ENCODE measurements at places on chromosomes 11 and 22.
A peak's percentile ranks its signal among the peaks of the same experiment; 100 is the strongest.

DNA sequence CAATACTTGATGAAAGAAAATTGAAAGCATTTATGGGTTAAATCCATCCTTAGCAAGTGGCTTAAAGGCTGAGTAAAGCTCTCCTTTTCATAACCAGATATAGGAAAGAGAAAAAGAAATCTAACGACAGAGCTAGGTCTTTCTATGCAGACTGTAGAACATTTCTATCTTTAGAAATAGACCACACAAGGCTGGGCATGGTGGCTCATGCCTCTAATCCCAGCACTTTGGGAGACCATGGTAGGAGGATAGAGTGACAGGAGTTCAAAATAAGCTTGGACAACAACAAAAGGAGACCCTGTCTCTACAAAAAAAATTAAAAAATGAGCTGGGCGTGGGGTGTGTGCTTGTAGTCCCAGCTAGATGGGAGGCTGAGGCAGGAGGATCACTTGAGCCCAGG is 90.7 kb downstream of the APOL5 start:
- DNase-seq = no peak

DNA sequence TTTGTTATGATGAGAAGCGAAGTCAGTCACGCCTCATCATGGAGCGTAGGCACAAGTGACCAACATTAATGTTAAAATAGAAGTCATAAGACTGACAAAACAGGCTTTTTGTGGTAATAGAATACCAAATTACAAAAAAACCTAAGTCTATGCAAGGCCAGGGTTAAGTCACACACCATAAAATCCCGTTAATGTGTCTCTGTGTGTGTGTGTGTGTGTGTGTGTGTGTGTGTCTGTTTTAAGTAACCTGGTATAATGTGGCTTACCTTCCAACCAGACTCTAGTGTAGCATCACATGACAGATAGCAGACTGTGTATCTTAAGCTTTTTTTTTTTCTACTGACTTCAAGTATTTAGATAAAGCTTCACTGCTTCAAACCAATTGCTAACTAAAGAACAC is 38.0 kb downstream of the C11orf71 start:
- no peak for DNase-seq

GRCh38 chr22:43530349-43531201 is 118.8 kb downstream of the MPPED1 start:
- no peak for DNase-seq

DNA sequence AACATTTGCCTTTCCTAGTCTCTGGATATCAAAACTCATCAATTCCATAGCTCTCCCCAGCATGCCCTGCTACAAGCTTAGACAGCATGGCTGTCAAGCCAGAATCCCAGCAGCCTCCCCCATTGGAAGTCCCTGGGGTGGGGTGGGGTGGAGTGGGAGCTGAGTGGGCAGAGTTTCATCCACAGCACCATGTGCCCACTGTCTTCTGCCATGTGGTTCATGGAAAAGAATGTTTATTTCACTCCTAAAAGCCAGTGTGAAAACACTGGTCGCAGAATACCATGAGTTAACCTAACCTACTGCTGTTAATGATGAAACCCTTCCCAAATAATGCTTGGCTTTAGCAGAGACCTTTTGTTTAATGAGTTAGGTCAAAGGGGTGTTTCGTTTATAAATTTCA is 80.2 kb upstream of the KIRREL3 start:
- no peak for DNase-seq

DNA sequence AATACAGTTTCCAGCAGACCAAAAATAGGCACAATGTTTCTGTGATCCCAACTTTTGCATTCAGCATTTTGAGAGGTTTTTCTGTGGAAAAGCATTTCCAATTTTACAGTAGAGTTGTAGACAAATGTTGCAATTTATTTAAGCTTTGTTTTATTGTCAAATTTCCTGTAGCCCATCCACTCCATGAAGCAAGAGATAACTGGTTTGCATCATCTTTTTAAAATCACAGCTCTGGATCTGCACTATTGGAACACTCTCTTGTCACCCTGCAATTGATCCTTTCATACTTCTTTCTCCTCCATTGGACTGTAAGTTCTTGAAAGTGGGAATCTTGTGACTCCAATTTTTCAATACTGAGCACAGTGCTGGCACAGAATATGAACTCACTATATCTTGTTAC is 86.0 kb downstream of the MAML2 start:
- DNase-seq = no peak

DNA sequence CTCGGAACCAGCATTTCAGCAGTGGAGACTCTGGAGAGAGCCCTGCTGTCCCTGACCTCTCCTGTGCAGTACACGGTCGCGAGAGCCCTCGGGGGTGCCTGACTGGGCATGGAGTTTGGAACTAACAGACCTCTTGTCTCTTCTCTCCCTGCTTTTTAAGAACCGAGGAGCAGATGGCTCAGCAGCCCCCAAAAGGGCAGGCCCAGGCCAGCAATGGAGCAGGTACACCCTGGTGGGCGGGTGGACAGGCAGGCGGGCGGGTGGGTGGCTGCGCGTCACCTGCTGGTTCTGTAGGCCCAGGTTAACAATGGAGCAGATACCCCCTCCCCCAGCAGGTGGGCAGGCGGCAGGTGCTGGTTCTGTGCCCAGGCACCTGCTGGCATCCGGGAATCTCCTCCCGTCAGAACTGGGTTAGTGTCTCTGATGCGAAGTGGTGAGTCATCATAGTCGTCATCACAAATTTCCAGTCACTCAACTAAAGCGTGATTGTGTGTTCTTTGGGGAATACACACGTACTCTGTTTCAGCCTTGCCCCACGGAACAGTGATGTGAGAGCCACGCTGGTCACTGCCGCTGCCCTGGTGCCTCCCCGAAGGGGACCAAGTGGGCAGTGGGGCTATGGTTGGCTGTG is 41.1 kb downstream of the GRAMD4 start:
- DNase-seq = peak; percentile 79

DNA sequence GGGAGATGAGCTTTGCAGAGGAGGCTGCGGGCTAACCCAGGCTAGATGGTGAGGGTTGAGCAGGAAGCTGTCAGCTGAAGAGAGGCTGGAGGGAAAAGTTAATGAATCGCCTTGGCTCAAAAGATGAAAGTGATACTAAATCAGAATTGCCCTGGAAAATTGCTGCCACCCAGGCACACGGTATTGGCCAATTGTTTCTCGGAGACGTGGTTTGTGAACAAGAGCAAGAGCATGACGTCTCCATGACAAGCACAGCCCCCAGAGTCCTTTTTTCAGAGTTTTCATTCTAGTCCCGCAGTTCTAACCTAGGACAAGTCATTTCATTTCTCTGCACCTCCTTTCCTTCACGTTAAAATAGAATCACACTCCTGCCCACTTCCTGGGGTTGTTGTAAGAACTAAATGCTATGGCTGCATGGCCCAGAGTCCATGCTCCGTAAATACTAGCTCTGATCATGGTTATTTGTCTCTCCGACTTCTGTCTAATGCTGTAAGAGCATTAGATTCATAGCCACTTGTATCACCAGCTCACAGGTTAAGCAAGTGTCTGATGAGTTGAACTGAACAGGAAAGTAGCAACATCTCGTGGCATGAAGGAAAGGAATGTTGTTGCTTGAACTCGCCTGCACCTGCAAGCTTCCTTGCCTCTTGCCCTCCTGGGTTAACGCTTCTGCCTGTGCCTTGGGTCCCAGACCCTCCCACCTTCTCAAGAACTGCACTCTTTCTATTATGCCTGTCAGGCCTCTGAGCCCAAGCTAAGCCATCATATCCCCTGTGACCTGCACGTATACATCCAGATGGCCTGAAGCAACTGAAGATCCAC is 33.8 kb upstream of the NUP50 start:
- DNase-seq = no peak

GRCh38 chr22:19637408-19638281 is 76.7 kb upstream of the SEPTIN5 start:
- no peak for DNase-seq

- DNase-seq = no peak
These were observed 40.7 kb downstream of the LMO1 start for GRCh38 chr11:8222820-8223512.

DNA sequence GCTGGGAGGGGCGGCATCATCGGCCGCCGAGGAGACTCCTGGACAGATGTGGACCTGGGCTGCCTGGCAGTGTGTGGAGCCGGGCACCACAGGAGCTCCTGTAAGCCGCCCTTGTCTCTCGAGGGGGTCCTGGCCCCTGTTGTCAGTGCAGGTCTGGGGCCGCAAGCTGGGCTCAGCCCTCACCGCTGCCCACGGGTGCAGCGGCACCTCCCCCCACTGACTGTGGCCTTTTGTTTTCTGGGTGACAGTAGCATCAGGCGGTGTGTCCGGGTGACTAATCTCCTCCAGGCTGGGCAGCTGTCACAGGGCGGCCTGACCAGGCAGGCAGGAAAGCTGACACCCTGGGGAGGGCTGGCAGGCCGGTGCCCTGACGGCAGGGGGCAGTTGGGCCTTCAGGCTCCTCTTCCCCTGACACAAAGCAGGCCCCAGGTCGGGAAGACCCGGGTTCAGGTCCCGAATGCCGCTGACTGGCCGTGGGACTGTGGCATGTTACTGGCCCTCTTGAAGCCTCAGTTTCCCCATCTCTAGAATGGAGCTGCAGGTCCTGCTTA is 16.3 kb downstream of the DGKZ start:
- peak; percentile 14 for DNase-seq

- DNase-seq = no peak
These were observed 82.9 kb downstream of the OSBP2 start for GRCh38 chr22:30777587-30777986.

- no peak for DNase-seq
These were observed 59.3 kb downstream of the CD82 start for GRCh38 chr11:44624761-44625221.

- no peak for DNase-seq
These were observed 324.6 kb downstream of the CADM1 start for GRCh38 chr11:115179636-115180035.

- no peak for DNase-seq
These were observed 314.2 kb upstream of the SORL1-AS1 start for GRCh38 chr11:121766991-121767390.

DNA sequence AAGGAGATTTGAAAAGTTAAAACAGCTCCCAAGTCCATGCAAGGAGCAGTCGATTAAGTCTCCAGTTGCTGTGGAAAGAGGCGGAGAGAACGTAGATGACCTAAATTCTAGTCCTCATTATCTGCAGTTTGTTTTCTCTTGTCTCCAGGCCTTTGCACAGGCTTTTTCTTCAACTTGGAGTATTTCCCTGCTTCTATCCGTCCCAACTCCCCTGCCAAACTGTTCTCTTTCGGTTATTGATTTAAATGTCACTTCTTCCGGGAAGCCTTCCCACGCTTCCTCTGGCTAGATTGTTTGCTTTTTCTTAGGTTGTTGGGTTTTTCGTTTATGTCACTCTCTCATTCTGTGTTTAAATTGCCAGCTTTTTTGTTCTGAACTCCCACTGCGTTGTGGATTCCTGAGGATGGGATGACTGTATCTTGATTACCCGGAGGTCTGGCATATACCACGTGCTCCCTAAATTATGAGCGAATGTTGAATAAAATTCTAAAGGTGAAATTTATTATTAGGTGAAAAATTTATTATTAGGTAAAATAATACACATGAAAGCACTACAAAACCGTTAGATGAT is 463 bp downstream of the TMEM126B start:
- DNase-seq = peak; percentile 20

- no peak for DNase-seq
These were observed 98.5 kb upstream of the SLC22A12 start for GRCh38 chr11:64492561-64492960.

GRCh38 chr11:121754598-121754997 is 301.8 kb upstream of the SORL1-AS1 start:
- peak; percentile 18 for DNase-seq

- DNase-seq = no peak
These were observed 62.4 kb downstream of the NELL1 start for GRCh38 chr11:20731676-20732215.

- no peak for DNase-seq
These were observed 78.2 kb downstream of the PPFIBP2 start for GRCh38 chr11:7591987-7592386.

- no peak for DNase-seq
These were observed 87.9 kb downstream of the ALX4 start for GRCh38 chr11:44221992-44222391.

DNA sequence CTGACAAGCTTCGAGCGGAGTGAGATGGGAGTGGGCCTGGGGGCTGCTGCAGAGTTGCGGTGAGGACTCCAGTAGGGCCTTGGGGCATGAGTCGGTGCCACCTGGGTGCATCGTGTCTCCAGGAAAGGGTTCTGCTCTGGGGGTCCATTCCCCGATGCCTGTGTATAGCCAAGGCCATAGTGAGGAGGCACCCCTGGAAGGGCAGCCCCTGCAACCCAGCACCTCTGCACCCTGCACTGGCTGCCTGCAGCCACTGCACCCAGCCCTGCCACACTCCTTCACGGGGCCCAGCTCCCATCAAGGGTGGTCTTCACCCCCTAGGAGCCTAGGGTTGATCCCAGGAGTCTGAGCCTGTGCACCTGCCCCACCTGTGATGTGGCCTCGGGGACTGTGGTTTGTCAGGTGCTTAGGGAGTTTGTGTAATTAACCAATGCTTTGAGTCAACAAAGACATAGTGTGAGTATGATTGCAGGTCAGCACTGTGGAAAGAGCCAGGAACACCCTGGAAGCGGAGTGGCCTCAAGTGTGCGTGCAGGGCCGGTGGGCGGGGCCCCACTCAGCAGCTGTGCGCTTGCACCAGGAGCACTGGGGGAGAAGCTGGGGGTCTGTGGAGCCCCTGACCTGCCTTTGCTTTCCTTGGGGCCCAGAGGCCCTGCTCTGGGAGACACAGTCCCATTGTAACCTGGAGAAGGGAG is 1299.3 kb downstream of the BRD1 start:
- no peak for DNase-seq

GRCh38 chr11:29293825-29294224 is 723.0 kb downstream of the KCNA4 start:
- peak; percentile 84 for DNase-seq

DNA sequence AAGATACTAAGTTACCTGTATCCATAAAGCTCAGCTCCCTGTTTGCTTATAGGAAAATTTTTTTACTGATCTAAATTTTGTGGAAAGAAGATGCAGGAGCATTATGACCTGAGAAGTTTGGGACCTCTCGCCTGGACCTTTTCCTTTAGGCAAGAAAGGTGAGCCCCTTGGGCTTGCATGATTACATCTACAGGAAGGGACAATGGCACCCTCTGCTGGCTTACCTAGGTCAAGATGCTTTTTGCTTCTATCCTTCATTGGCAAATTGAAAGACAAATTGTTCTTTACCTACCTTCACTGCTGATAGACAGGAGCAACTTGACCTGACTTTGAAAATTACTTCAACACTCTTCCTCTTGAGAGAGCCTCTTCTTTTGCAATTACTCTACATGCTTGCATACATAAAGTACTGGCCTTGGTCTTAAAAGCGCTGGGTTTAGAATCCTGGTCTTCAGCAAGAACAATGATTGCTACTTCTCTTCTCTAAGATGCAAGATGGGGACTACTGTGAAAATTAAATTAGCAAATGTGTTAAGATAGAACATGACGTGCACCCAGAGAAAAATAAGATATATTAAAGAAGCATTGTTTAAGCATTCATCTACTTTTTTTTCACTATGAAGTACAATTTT is 147.2 kb downstream of the TRPC6 start:
- peak; percentile 59 for DNase-seq

GRCh38 chr11:1196516-1197391 is 26.1 kb upstream of the MUC5B start:
- no peak for DNase-seq

- DNase-seq = no peak
These were observed 21.0 kb downstream of the RPL3 start for GRCh38 chr22:39298241-39298987.

- DNase-seq = peak; percentile 75
These were observed 49.0 kb upstream of the BIRC3 start for GRCh38 chr11:102268083-102268984.
